Urothelium cell line (cell line): ENCODE measurements at places on chromosomes 7 and 10.
A peak's percentile ranks its signal among the peaks of the same experiment; 100 is the strongest.

DNA sequence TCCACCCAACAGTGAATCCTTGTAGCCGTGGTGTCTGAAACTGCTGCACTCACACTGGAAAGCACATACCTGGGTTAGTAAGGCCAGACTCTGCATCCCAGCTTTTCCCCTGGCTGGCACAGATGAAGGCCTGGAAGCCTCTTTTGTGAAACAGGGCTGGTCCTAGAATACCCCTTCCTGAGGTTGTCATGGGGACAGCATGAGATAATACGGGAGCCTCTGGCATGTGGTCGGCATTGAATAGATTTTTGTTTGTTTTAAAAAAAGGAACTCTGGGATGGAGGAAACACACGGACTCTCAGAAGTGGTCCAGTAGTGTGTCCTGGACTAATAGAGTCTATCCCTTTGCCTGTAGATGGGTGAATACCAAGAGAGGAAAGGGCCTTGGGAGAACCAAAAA, 129.7 kb downstream of the TMEM178B start:
- DNase-seq: no peak

GRCh38 chr7:69683002-69683401, 84.7 kb downstream of the AUTS2 start:
- DNase-seq: no peak

- no peak for DNase-seq
Observed at GRCh38 chr7:981793-982510, 1.0 kb upstream of the CYP2W1 start.

DNA sequence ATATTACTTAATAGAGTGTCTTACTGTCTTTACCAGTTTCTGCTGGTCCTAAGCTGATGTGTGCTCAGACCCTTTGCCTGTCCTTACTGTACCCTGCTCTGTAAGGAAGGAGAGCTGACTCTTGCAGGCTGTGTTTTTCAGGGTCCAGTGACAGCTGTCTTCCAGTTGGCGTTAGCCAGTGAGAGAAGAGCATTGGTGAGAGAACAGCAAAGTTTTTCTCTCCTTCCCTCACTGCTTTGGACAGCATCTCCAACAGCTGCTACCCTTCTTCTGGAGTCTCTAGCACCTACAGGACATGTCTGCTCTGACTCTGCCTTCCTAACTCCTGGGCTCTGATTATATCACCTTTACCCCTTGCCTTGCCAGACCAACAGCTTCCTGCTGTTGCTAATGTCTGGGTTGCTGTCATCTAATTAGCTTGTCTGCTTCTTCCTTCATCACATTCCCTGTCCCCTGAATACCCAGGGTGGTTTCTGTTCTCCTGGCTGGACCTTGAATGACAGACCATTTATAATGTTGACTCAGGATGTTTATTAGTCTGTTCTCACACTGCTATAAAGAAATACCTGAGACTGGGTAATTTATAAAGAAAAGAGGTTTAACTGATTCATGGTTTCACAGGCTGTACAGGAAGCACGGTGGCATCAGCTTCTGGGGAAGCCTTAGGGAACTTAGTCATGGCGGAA, 23.5 kb upstream of the PANK1 start:
- DNase-seq: no peak

DNA sequence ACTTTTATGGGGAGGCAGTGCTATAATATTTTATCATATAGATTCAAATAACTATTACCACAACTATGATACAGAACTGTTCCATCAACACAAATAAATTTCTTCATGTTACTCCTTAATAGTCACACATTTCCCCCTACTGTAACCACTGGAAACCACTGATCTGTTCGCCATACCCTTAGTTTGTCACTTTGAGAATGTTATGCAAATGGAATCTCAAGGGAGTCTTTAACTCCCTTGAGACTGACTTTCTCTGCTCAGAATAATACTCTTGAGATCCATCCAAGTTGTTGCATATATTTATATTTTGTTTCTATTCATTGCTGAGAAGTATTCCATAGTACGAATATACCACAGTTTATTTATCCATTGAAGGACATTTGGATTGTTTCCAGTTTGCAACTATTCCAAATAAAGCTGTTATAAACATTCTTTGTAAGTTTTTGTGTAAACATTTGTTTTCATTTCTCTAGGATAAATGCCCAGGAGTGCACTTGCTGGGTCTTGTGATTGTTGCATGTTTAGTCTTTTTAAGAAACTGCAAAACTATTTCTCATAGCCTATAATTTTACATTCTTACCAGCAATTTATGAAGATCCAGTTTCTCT, 19.7 kb upstream of the PON2 start:
- no peak for DNase-seq

DNA sequence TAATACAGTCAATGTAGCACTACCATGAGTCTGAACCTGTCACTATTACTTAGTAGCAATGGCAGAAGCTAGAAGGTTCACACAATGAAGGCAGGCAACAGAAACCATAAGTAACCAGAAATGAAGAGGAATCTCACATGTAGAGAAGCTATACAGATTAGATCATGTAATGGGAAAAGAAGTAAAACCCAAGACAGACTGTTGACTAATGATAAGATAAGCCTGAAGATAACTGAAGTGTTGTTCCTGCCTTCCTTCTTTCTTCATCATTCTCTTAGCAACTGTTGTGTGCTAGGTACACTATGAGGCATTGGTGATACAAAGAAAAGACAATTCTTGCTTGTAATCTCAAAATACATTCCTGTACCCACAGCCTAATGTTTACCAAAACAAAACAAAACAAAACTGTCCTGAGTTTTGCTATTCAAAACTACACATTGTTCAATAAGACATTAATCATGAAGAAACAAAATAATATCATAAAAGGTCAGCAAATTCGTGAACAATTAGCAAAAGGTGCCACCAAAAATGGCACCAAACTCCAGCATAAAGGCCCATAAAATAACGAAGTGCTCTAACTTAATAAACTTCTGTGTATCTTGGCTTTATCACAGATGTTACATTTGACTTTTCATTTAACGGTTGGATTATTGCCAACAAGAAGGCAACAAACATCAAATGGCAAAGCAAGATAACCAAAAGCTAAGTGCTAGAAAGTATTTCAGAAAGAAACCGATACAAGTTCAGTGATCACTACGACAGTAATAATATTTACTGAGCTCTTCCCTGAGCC, 27.1 kb downstream of the ZNF800 start:
- no peak for DNase-seq

GRCh38 chr7:132138817-132139216, 437.5 kb downstream of the PLXNA4 start:
- DNase-seq: peak; percentile 37

- DNase-seq: peak; percentile 4
Observed at GRCh38 chr10:112631501-112632400, 184.7 kb downstream of the VTI1A start.

- DNase-seq: no peak
Observed at GRCh38 chr10:58963101-58963534, 213.3 kb upstream of the PHYHIPL start.

DNA sequence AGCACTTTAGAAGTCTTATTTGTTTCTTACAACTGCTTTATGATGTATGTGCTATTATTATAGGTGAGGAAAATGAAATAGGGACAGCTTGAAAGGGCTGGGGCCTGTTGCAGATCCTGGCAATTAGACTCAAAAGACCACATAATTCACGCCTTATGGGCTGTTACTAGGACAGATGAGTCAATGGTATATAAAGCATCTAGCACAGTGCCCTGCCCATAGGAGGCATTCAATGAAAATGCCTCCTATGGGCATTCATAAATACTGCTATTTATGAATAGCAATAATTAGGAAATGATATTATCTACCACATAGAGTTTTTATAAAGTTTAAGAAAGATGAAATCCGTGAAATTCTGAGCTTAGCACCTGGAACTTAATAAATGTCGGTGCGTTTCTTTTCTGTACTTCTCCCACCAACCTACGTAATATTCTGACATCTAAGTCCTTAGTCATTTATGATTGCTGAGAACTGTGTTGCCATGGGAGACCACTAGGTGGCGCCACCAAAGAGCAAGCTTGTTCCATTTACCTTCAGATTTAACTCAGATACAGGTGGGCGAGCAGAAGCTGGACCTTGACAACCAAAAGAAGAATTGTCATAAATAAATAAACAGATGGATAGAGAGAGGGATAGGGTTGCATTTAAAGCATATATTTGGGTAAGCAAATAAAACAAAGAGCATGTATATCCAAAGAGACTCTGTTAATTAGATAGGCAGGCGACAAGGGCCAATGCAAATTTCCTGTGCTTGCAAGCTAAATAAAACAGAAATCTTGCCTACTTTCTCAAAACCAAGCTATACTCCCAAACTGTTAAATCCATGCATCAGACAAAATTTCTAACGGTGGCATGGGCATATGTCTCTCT, 699.9 kb downstream of the INHBA start:
- peak; percentile 31 for DNase-seq

GRCh38 chr7:155489862-155490696, 32.1 kb downstream of the EN2 start:
- no peak for DNase-seq

GRCh38 chr10:132106431-132106830, 40.7 kb downstream of the JAKMIP3 start:
- DNase-seq: no peak

DNA sequence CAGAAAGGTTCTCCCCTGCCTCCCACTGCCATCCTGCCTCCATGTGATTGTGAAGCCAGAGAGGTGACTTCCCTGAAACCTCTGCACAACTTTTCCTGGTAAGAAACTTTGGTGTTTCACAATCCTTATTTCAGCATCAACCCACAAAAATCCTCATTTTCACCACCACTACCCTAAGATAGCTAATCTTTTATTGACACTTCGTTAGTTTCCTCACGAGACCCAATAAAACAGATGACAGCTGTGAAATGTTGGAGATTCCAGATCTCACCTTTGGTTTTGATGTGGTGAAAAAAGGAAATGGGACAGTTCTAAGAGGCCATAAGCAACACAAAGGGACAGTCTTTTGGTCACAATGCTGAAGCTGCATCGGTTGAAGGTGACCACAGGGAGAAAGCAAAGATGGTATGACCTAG, 59.9 kb upstream of the TM9SF3 start:
- DNase-seq: no peak

DNA sequence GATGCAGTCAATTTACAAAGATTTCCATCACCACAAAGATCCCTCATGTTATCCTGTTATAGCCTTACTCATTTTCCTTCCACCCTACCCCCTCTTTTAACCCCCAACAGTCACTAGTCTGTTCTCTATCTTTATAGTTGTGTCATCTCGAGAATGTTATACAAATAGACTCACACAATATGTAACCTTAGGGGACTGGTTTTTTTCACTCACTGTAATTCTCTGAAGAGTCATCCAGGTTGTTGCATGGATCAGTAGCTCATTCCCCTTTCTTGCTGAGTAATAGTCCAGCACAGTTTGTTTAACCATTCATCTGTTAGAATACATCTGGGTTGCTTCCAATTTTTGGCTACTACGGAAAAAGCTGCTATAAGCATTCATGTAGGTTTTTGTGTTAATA, 121.1 kb upstream of the PDE1C start:
- no peak for DNase-seq

DNA sequence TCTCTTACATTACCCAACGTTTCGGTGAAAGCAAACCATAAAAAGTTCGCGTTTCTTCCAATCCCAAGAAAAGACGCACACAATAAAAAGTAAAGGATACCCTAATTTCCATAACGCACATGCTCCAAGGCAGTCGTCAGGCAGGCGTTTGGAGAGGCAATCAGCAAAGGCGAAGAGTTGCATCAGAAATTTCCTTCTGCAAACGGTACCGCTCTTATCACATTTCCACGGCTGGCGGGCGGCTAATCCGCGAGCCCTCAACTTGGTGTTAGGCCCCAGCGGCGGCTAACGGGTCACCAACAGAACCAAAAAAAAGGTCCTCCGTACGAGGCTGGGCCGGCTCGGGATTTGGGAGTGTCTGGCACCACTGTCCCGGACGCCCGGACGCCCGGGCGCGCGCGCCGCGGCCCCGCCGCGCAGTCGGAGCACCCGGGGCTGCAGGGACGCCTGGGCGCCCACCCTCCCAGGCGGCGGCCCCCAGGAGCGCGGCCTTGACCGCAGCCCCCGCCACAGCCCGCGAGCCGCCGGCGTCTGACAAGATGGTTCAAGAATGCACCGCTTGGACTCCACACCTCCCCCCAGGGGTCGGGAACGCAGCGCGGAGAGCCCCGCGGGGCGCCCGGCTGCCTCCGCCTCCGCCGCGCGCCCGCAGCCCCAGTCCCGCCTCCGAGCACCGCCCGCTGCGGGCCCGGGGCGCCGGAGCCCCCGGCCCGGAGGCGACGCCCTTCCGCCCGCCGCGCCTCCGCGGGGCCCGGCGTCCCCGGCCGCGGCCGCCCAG, 9.8 kb upstream of the GRB10 start:
- peak; percentile 54 for DNase-seq
